ENCODE measurements at places on chromosomes 1 and 21. TPM values are rescaled to one million over a fixed set of nuclear protein-coding genes. Genes with fewer than 3 reads are reported as not detected.

- DNase-seq, result no peak
These were observed 45.7 kb downstream of the SLC9A1 start for GRCh38 chr1:27109103-27109822.

DNA sequence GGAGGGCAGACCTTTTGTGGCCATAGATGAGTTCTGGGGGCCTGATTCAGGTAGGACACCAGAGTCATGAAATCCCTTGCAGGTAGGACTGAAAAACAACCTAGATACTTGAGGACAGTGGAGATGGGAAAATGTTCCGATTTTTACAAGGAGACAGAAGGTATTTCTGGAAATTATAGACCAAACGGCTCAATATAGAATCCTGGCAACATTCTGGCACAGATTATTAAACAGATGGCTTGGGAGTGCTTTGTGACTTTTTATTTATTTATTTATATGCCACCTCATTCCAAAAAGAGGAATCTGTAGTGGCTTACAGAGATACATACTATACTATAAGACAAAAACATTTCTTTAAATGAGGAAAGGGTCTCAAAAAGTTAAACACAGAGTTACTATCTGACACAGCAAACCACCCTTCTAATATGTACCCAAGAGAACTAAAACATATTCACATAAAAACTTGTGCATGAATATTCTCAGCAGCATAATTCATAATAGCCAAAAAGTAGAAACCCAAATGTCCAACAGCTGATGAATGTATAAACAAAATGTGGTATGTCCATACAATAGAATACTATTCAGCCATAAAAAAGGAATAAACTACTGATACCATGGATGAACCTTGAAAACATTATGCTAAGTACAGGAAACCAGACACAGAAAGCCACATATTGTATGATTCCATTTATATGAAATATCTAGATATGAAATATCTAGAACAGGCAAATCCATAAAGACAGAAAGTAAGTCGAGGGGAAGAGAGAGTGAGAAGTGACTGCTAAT lies 49.8 kb downstream of the CDK18 start:
- no peak for DNase-seq

DNA sequence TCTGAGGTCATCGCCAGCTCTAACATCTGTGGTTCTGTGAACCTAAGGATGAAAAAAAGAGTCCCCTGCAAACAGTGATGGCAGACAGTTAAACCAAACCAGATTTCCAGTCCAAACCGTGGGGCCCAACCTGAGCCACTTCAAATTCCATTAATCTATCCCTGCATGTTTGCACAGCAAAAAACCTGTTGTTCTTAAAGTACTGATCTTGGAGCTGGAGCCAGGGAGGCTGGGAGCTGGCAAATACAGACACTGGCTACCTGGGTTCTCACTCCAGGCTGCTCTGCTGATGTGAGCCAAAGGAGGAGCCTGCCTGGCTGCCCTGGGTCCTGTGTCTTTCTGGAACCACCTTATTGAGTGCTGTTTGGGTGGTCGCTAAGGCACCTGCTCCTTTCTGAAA lies 16.4 kb downstream of the LDLRAD1 start:
- no peak for DNase-seq

DNA sequence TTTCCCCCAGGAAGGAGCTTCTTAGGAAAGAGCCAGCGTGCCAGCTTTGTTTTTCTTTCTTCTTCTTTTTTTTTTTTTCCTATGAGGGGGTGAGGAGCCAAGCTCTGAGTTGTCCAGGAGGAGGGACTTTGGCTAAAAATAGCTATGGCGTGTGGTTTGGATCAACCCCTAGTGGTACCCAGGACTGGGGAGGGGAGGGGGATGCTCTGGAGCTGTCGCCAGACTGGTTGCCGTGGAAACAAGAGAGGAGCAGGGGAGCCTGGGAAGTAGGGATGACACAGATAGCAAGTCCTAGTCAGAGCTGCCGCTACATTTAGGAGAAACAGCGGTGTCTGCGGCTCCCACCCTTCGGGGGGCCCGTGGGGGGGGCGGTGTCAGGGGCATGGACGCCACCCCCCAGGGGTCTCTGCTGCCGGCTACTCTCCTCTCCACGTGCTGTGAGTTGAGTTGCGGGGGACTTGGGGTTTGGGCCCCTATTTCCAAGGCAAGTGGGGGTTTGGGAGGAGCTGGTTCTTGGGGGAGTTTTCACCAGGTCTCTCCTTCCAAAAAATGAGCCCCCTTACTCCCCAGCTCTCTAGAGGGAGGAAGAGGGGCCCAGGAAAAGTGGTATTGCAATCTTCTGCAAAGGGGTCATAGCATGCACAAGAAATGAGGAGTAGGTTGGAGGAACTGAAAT lies at the start of gene KCNJ9:
Gene KCNJ9 (plus strand): TSS at position 278 of the 676 bp plus-strand sequence. CDS start 2,493 bp downstream, outside the sequence.
- DNase-seq, result no peak

GRCh38 chr1:30375156-30375555 lies 348.2 kb downstream of the MATN1 start:
- DNase-seq, result no peak

GRCh38 chr1:62528015-62528414 lies 69.3 kb upstream of the ANGPTL3 start:
- DNase-seq, result no peak

- no peak for DNase-seq
These were observed 379 bp downstream of the PPCS start for GRCh38 chr1:42456754-42457089.

- DNase-seq, result no peak
These were observed 1.8 kb upstream of the ZNF669 start for GRCh38 chr1:247105966-247106365.

- no peak for DNase-seq
These were observed 1.7 kb downstream of the ANGPTL3 start for GRCh38 chr1:62599044-62599443.

GRCh38 chr1:167517535-167518330 lies 596 bp downstream of the CD247 start:
- DNase-seq, result no peak

- DNase-seq, result no peak
These were observed 12.0 kb downstream of the PPFIA4 start for GRCh38 chr1:203038217-203038741.

- DNase-seq, result no peak
These were observed 11.8 kb upstream of the ALG14 start for GRCh38 chr1:95084317-95085176.

DNA sequence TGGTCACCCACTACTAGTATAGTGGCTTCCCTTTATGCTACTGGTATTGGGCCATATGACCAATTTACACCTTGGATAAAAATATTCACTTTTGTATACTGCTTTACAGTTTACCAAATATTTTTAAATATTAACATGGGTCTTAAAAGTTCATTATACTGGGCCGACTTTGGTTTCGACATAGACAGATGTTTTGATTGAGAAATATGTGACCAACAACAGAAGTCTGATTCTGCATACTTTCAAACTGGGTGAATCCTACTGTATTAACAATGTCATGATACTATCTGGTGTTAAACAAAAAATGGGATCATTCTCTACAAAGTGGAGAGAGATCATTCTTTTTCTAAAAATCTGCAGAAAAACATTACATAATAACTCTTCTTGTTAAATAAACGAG lies 134.8 kb downstream of the AKT3 start:
- no peak for DNase-seq

DNA sequence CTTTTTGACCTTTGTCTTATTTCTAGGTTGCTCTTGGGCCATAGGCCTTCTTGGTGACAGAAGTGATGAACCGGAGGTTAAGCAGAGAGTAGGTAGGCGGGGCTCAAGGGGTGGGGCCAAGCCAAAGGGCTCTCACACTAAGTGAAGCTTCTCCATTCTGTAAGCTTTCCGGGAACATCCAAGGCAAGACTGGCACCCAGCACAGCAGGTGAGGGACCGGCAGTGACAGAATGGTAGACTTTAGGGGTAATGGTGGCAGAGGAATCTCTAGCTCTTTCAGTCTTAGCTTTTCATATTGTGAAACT lies at the start of gene TNFAIP8L2:
Gene TNFAIP8L2 (plus strand): TSS at position 135 of the 305 bp plus-strand sequence. CDS start 2,049 bp downstream, outside the sequence.
- DNase-seq, result no peak

DNA sequence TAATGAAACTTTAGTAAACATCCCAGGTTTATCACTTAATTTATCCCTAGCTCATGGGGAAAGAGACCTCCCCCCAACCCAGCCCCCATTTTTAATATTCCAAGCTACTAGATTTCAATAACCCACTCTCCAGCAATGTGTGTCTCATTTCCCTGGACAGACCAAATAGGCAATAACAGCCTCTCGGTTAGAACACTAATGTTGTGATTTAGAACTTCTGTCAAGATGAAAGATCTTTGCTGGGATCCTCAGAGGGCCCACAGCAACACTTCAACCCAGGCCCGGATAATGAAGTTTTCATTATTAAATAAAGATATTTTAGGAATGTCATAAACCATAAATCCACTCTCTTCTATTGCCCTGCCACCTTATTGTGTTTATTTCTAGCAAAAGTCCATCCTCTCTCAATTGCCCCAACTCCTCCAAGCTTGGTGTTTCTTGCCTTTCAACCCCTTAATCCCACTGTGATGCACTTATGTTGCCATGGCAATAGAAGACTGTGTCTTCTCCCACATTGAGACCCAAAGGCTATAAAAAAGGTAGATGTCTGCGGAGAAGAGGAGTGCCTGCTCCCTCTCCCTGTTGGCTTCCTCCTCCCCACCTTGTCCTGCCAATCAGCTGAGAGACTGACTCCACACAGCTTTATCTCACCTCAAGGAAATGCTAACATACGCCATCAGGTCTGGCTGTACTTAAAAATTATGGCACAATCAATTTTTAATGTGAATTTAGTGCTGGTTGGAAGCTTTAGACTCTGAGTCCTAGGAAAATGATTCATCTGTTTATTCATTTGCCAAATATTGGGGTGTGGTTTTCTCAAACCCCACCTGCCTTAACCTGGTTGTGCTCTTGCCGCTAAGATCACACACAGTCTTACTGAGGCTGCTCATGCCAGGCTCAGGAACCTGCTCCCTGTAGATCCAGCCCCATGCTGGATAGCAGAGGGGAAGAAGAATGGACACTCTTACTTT lies 258.3 kb upstream of the CAMK1G start:
- no peak for DNase-seq

DNA sequence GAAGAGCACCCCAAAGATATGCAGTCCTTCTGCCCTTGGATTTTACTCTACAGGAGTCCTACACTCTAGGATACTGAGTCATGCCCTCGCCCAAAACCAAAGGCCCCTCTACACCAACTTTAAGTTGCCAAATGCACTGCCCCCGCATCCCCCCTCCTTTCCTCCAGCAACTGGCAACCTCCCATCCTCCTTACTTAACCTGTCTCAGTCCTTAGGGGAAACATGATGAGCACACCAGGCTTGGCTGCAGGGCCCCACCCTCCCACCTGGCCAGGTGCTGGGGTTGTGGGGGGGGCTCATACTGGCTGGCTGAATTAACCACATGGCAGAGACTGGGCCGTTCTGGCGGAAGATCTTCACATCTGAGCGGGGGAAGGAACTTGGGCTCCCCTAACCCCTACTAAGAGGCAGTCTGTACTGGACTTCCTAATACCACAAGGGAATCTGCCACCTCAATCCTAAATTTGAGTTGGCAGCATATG lies 1.2 kb downstream of the HDGF start:
- DNase-seq, result no peak

DNA sequence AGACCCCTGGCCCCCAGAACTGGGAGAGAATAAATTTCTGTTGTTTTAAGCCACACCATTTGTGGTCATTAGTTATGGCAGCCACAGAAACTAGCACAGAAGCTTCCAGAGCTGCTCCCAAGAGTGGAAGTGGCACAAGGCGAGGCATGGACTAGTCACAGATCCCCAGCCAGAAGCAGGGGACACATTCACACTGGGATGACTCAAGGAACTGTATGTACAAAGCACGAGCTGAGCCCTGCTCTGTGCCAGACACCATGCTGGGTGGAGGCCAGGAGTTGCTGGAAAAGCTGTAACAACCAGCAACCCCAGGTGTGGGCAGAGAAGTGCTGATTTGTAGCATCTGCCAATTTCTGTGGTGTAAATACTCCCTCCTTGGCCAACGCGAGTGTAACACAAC lies 55.6 kb downstream of the TCP10L start:
- no peak for DNase-seq

DNA sequence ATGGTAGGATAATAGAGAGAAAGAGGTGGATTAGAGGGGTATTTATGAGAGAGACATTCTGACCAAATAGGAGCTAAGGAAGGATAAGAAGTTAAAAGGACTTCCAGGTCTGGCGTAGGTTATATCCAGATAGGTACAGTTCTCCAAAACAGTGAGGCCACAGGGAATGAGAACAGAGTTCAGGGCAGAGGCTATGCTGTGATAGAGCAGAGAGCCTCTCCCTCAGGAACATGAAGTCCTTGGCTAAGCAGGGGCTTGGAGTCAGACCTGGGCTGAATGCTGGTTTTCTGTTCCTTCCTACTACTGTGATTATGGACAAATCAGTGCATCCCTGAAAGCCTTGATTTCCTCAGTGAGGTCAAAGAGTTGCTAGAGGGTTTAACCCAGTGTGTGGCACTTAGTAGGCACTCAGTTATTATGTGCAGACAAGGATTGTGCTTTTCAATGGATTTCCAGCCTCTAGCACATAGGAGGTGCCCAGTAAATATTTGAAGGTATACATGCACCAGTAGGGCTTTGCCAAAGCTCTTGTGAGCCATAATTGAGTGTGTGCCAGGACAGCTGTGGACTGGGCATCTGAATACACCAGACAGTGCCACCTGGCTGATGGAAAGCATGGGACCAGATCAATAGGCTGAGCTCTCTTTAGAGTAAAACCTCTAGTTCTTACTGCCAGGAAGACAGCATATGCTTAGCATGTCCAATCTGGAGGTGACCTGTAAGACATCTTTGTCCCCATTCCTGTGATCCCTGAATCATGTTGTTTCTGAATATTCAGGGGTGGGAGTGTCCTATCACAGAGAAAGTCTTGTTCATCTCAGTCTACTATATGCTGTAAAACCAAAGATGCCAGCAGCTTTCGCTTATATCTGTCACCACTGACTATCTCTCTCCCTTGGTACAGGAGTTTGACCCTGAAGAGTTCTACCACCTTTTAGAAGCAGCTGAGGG lies 111.1 kb downstream of the PIK3R3 start:
- DNase-seq, result no peak

- peak; percentile 74 for DNase-seq
These were observed 759 bp downstream of the AHCTF1 start for GRCh38 chr1:246930830-246931548.

- DNase-seq, result no peak
These were observed 6.2 kb upstream of the SLC5A9 start for GRCh38 chr1:48216313-48216712.

- DNase-seq, result no peak
These were observed 340.4 kb downstream of the USP25 start for GRCh38 chr21:16070207-16070651.

C1orf87 gene
- total RNA-seq, result 0.72 TPM

PBX1 gene
- total RNA-seq, result 75.8 TPM

VCAM1 gene
- total RNA-seq, result 19.0 TPM

C21orf58 gene
- 2.2 TPM for total RNA-seq

SH2D1B gene
- total RNA-seq, result not detected

MAN1A2 gene
- total RNA-seq, result 52.8 TPM

RAP1A gene
- 63.4 TPM for total RNA-seq

HRNR gene
- not detected for total RNA-seq

RNF186 gene
- 1.4 TPM for total RNA-seq

SERBP1 gene
- 159 TPM for total RNA-seq

All from ovary (tissue), 10 donors.